ENCODE measurements at places on chromosomes 6 and 20.

- DNase-seq, result no peak
These were observed 118.0 kb downstream of the OPRM1 start for GRCh38 chr6:154157082-154157481.

DNA sequence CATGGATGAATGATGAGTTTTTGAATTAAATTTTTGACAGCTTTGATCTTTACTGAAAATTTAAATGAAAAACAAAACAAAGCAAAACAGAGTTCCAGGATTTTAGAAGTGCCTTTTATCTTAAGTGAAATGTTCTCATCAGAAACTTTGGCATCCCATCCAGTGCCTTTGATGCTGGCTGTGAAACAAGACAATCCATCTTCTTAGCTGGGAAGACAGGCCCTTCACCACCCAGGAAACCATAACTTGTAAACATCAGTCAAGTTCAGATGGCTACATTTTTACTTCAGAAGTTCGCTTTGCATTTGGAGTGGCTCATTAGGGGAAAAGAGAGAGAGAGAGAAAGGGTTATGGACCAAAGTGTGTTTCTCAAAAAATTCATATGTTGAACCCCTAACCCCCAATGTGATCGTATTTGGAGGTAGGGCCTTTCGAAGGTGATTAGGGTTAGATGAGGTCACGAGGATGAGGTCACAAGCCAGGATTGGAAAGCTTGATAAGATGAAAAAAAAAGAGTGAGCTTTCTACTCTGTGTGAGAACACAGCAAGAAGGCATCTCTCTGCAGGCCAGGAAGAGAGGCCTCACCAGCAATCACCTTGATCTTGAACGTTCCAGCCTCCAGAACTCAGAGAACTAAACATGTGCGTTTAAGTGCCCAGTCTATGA is 366.5 kb downstream of the PRKN start:
- no peak for DNase-seq

GRCh38 chr20:64224351-64225170 is 31.0 kb upstream of the PCMTD2 start:
- DNase-seq, result no peak

- no peak for DNase-seq
These were observed 124.1 kb upstream of the THEMIS start for GRCh38 chr6:128024969-128025368.
